ENCODE measurements at places on chromosomes 13 and 19.

DNA sequence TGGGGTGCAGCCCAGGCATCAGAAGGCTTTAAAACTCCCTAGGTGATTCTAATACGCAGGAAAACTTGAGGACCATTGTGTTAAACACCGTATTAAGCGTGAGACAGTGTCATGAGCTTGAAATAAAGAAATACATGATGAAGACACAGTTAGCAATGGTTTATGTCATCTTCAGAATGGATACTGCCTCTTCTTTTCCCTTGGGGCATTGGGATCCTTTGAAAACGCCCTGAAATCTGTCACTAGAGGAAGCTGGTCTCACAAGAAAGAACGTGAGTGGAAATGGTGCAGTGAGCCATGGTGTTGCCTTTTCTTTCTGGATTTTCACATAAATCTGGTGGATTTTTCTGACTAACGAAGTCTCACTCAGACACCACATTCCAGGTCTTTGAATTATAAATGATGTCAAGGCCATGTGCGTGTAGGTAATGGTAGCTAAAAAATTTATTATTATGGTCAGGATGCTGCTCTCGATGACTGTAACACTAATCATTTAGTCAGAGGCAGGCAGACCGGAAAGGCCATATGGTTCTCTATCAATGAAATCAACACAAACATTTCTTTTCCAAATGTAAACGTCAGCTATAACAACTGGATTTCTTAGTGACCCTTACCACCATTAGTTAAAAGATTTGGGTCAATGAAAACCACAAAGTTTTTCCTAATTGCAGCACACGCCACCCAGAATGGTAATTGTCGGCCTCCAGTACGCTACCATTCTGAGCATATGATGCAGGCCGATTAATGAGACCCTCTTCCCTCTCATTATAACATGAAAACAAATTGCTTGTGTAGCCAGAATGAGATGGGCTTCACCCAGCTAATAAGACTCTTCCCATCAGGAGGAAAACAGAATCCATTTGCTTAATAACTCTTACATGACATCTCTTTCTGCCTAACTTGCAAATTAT lies 105.6 kb downstream of the SLC7A1 start:
- no peak for DNase-seq

GRCh38 chr13:100601716-100602115 lies 13.1 kb upstream of the GGACT start:
- DNase-seq: no peak

- no peak for DNase-seq
Observed at GRCh38 chr13:70612881-70613280, 504.6 kb upstream of the KLHL1 start.

DNA sequence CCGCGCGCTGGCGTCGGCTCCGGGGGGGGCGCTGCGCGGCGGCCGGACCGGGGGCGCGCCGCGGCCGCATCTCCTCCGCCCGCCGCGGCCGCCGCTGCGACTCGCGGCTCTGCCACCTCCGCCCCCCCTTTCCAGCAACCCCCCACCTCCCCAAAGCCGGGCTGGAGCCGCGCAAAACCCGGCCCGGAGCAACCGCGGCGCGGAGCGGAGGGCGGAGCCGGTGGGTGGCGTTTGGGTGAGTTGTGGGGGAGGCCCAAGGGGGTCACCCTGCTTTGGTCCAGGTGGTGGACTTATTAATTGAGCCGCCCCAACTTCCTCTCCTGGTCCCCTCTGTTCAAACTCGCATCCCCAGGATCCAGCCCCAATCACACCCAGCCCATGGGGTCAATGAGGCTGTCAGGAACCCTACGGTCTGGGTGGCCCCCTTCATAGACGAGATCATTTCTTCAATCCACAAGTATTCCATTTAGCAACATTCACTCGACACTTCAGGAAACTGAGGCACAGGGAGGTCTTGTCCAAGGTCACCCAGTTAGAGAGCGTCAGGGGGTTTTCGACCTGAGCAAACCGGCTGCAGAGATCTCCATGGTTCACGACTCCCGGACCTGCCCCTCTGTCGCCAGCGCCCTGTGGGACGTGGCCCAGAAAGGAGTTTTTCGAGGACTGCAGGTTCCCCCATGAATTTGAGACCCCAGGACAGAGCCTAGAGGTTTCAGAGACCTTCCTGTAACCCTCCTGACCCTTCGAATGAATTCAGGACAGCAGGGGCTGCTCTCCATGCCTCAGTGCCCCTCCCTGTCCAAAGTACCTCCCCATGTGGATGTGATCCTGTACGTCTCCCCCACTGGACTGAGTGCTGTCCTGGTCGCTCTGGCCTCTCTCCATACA lies 22.4 kb upstream of the SEMA6B start:
- no peak for DNase-seq

All from omental fat pad (tissue), 4 donors.